NCI-H774 (cell line): ENCODE measurements at places on chromosomes 1 and 21.

DNA sequence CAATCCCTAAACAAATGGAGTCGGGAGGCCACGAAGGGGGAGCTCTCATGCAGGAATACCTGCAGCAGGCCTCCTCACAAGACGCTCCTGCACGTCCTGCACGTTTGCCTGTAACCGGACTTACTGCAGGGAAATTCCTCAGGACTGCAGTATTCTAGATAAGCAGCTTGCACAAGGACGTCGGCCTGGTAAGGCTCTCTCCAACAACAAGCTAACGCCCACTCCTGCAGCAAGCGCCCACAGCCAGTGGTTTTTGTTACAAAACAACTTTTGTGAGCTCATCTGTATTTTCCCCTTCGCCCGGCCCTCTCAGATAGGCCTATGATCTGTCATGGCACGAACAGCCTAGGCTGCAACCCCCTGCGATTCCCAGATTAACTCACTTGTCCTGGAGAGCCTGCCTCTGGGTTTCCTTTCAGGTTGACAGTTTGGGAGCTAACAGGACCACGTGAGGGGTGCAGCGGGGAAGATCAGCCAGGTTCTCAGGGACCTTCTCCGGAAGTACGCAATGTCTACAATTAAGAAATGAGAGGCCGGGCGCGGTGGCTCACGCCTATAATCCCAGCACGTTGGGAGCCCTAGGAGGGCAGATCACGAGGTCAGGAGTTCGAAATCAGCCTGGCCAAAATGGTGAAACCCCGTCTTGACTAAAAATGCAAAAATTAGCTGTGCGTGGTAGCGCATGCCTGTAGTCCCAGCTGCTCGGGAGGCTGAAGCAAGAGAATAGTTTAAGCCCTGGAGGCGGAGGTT is 921 bp upstream of the MIB2 start:
- no peak for DNase-seq

DNA sequence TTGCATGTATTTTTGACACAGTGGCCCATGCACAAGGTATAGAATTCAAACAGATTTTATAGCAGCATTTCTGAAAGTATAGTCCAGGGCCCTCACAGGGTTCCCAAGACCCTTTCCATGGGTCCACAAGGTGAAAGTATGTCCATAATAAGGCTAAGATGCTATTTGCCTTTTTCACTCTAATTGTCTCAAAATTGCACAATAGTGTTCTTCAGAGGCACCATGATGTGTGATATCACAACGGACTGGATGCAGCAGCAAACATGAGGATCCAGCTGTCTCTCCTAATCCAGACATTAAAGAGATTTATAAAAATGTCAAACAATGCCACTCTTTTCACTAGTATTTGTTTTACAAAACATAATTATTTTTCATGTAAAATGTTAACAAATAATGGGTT is 88.8 kb upstream of the PRDX6 start:
- no peak for DNase-seq

DNA sequence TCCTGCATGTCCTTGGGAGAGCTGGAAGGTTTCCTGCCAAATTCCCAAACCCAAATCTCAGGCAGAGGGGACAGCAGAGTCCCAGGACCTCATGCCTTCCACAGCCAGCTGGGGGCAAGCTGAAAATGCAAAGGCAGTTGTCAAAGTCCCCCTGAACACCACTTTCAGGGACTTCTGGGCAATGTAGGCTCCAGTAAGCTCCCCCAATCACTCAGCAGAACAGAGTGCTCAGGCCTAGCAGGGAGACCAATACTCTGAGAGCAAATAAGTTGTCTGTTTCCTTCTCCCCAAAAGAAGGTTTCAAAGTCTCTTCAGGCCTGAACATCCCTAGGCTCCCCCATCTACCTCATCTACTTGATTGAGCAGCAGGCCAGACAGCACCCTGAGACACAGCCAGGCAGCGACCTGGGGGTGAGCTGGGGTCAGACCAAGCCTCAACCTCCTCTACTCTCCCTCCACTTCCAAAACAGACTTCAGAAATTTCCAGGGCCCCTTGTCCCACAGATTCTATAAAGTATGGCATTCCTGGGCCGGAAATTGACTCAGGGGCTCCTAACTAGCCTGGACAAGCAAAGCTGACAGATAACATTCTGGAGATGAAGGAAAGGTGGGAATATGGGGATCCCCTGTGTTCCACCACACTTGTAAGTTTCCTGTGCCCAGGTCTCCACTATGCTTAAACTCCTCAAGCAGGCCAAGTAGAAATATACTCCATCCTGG is 1.9 kb downstream of the SLC9A1 start:
- no peak for DNase-seq

DNA sequence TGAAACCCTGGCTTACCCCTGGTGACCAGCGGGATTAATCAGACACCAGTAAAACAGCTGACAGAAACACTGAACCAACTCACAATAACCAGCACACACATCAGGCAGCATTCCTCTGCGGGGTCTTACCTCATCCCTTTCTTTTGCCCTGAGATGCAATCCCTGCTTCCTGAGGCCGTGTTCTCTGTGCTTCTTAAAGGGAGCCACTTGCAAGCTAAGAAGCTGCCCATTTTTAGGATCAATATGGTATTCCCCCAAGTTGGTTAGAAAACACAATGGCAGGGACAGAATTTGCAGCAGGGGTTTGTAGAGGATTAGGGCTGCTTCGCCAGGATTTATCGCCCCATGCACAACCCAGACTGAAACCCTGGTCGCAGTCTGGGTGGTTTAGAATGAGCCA is 74.7 kb upstream of the OLIG2 start:
- no peak for DNase-seq

GRCh38 chr1:12778061-12778460 is 4.5 kb downstream of the PRAMEF12 start:
- no peak for DNase-seq

DNA sequence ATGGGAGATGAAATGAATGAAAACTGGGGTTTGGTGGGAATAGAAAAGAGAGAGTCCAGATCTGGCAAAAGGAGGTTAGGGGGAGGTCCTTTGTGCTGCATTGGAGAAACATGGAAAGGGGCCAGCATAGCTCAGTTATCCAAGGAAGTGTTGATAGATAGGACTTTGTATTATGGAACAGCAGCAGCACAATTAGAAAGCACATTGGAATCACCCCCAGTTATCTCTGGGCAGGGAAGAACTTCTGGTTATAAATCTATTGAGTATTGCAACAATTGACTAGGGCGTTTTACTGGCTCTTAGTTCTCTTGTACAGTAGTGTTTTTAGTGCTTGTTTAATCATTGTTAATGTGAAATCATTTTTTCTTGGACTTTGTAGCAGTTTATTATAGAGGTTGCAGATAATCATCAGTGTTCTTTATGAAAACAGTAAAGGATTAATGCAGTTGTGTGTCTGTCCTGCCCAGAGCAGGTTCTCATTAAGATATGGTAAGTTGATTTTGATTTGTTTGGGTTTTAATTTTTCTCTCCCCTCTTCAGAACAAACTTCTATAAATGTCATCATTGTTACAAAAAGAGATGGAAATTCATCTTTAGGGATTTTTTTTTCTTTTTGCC is 76.6 kb downstream of the NR5A2 start:
- DNase-seq = no peak

GRCh38 chr21:46603228-46603627 is 1.7 kb downstream of the S100B start:
- DNase-seq = no peak
